GM04503 (cell line): ENCODE measurements at places on chromosomes 11 and 22.

GRCh38 chr11:6077723-6078122 is 29.8 kb upstream of the OR56B4 start:
- DNase-seq = no peak

DNA sequence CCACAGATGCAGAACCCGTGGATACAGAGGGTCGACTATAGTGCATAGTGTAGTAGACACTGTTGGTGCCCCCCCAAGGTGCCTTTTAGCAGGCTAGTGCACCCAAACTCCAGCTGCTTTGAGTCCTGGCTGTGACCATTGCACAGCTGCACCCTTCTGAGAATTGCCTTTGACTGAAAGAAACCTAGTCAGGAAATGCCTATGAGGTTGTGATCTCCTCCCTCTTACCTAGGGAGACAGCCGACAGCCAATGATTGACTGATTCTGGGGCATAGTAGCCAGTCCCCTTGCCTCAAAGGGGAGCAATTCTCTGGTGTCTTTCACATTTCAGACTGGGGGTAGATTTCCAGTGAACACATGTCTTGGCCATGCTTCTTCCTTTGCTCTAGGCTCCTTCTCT is 74.2 kb downstream of the DCDC1 start:
- no peak for DNase-seq

GRCh38 chr11:111457731-111458368 is 54.3 kb downstream of the BTG4 start:
- DNase-seq = no peak

GRCh38 chr22:30170129-30170528 is 76.4 kb downstream of the LIF start:
- DNase-seq = no peak

GRCh38 chr22:37428649-37429586 is 1.6 kb upstream of the ELFN2 start:
- DNase-seq = no peak

- DNase-seq = no peak
Measured at GRCh38 chr11:112617977-112618826, 343.0 kb upstream of the NCAM1 start.

- no peak for DNase-seq
Measured at GRCh38 chr22:30892286-30892685, 76.3 kb downstream of the MORC2 start.

GRCh38 chr22:33569018-33569417 is 351.3 kb downstream of the LARGE1 start:
- DNase-seq = no peak

GRCh38 chr11:61157743-61158142 is 3.5 kb downstream of the VPS37C start:
- DNase-seq = no peak

DNA sequence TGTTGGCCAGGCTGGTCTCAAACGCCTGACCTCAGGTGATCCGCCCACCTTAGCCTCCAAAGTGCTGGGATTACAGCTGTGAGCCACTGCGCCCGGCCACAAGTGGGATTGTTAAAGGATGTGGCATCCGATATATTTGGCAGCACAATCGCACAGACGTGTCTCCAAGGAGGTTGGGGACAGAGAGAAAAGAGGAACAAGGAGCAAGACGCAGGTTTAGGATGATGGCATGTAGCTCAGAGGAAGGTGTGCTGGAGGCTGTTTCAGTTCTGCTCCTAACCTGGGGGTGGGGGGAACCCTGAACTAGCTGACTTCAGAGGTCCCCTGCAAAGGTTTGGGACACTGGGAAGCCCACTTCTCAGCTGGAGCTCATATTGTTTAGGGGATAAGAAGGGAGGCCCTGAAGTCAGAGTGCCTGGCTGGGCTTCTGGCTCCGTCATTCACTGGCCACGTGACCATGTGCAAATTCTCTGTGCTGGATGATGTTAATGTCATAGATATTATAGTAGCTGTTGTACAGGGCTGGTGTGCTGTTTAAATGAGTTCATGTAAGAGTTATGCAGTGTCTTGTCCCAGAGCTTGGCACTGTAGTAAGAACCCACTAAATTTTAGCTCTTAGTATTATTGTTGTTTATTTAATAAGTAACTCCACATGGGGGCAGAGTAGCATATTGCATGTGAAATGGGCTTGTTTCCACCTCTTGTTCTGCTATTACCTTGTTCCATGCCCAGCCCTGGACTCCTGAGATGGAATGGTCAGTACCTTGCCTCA is 129.7 kb downstream of the ST3GAL4 start:
- peak; percentile 39 for DNase-seq

DNA sequence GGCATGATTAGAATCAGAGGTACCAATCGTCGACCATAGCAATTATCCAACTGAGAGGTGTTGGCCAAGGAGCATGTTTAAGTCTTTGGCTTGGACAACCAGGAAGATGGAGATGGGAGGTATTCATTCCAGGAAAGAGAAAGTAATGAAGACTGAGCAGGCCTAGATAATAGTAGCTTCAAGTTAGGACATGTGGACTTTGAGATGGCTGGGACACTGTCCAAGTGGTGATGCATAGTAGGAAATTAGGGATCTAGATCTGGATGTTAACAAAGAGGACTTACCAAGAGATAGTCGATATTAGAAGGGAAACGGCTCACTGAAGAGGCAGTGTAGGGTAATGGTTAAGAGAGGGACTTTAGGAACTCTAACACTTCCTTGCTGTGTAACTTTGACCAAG is 266.7 kb downstream of the FAM76B start:
- no peak for DNase-seq

DNA sequence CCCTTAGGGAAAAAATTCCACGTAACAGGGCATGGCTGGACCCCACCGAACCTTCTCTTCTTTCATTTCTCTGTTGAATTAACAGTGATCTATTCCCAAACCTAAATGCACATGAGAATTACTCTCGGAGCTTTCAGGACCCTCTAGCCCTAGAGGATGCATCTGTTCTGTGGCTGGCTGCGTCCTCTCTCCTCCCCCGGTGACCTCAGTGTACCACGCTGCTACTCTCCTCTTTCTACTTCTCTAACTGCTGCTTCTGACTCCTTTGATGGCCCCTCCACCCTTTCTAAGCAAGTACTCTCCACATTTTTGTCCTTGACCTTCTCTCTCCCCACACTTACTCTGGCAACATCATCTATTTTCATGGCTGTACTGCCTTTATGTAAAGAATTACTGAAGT is 12.1 kb upstream of the APOA1 start:
- no peak for DNase-seq

DNA sequence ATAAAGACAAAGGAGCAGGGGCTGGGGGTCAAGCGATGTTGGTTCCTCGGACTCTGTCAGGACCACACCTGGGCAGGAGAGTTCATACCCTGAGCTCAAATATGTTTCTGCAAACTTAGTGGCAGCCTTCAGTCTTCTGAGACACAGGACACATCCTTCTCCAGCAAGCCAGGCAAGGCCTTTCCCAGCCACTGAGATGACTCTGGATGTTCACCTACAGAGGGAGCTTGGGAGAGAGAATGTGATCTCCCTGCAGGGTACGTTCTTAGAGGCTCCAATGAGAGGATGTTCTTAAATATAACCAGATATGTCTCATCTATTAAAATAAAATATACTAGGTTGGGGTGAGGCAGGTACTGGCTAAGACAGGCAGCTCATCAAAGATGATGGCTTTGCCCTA is 461.5 kb downstream of the OPCML start:
- no peak for DNase-seq

- DNase-seq = no peak
Measured at GRCh38 chr11:134956450-134957210, 544.6 kb upstream of the B3GAT1 start.

GRCh38 chr22:22045571-22046335 is 63.2 kb upstream of the TOP3B start:
- DNase-seq = no peak

- no peak for DNase-seq
Measured at GRCh38 chr11:45852712-45853101, 5.4 kb downstream of the CRY2 start.

DNA sequence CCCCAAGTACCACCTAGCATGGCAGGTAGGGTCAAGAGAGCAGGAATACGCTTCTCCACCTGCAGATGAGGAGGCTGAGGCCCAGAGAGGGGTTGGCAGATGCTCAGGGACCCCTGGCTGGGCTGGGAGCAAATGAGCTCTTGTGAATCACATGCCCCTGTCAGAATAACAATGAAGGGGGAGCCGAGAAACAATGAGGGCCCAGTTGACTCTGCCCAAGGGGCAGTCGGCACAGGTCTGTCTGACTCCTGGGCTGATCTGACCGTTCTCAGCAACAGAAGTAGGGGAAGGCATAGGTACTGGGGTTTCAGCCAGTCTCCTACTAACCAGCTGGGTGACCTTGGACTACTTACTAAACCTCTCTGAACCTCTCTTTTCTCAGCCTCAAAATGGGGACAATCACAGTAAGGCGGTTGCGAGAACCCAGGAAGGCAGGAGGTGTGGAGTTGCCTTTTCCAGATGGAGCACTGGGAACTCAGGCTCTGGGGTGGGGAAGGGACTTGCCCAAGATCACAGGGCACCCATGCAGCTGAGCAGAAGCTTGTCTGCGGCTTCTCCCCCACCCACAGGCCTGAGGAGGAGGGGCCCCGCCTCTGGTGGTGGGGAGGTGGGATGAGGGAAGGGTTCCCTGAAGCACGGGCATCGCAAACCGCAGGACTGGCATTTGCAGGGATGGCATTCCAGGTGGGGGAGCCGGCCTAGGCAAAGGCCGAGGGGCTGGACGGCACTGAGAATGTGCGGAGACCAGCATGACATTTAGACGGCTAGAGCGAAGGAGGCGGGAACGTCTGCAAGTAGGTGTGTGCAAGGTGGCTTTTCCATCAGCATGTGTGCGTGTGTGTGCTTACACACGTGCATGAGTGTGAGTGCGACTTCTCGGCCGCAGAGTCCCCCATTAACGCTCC is 163.0 kb downstream of the MN1 start:
- no peak for DNase-seq
